ENCODE measurements at places on chromosomes 1 and 21. TPM values are rescaled to one million over a fixed set of nuclear protein-coding genes. Genes with fewer than 3 reads are reported as not detected.

DNA sequence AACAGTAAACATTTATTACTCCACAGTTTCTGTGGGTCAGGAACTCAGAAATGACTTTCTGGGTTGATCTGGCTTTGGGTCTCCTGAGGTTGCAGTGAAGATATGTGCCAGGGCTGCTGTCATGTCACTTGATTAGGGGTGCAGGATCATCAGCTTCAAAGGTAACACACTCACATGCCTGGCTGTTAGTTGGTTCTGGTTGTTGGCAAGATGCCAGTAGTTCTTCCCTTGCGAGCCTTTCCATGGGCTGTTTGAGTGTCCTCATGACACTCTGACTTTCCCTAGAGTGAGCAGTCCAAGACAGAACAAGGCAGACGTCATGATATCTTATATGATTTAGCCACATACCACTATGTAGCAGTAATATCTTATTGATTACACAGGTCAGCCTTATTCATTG is 1.8 kb downstream of the SWT1 start:
- H3K36me3 ChIP-seq = peaks cover 5% of the 10 kb centered on the region
- no peak overlapping the region for H3K27ac ChIP-seq
- H3K27me3 ChIP-seq = no peaks in the 10 kb centered on the region
- DNase-seq = no peak
- peaks cover 32% of the 10 kb centered on the region for H3K4me1 ChIP-seq

DNA sequence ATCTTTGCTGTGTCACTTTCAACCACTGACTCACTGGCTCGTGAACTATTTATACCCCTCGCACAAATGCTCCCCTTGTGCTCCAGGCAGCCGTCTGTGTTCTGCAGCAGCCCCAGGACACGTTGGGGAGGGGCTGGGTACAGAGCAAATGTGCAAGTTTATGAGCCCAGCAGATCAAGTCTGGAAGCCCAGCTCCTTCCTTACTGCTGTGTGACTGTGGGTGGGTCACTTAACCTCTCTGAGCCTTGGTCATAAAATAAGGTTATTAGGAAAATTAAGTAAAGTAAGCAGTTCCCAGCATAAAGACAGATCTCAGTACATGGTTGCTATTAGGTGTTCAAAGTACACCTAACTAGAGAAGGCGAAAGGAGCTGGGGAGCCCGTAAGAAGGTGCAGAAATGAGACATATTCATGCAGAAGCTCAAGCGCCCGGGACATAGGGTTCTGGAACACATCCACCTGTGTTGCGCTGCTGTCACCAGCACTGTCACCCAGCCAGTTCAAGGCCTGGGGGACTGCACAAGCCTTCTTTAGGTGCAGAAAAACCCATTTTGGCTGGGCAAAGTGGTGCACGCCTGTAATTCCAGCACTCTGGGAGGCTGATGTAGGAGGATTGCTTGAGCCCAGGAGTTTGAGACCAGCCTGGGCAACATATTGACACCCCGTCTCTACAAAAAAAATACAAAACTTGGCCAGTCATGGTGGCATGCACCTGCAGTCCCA is 13.8 kb downstream of the EFHD2 start:
- no peaks in the 10 kb centered on the region for H3K27me3 ChIP-seq
- H3K4me1 ChIP-seq = peaks cover 34% of the 10 kb centered on the region
- H3K36me3 ChIP-seq = peaks cover 33% of the 10 kb centered on the region
- H3K4me3 ChIP-seq = no peak overlapping the region
- H3K27ac ChIP-seq = no peak overlapping the region
- no peak for DNase-seq

DNA sequence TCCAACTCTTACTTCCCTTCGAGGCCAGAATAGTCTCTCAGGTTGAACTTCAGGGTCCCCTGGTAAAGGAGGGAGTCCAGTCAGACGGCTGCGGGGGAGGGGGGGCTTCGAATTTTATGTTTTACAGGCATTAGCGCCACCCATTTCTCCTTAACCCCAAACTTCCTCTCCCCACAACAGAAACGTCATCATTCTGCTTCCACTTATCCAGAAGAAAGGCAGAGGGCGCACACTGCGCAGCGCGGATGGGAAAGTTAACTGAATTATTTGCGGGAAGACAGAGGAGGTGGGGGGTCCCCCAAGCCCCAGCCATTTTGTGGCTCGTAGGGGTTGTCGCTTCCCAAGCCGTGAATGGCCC is 529 bp upstream of the PRMT2 start:
- H3K36me3 ChIP-seq = peaks cover 5% of the 10 kb centered on the region
- DNase-seq = peak; percentile 78
- peak overlapping the region; percentile 99 for H3K27ac ChIP-seq
- no peaks in the 10 kb centered on the region for H3K27me3 ChIP-seq

The INTS3 gene
- total RNA-seq = 77.3 TPM

The PAQR6 gene
- total RNA-seq = 2.3 TPM

DNA sequence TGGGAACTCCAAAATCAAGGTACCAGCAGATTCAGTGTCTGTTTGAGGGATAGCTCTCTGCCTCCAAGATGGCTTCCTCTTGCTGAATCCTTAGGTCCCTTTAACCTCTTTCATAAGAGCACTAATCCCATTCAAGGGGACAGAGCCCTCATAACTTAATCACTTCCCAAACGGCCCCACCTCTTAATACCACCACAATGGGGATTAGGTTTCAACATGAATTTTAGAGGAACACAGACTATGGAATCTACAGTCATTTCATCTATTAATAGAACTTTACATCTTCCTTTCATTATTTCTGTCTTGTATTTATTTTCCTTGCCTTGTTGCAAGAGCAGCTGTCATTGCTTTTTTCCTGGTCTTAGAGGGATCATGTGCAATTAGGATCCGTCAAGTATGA is 30.3 kb downstream of the HOOK1 start:
- no peak overlapping the region for H3K27ac ChIP-seq
- H3K36me3 ChIP-seq = peaks cover 6% of the 10 kb centered on the region
- H3K4me3 ChIP-seq = no peak overlapping the region
- no peaks in the 10 kb centered on the region for H3K27me3 ChIP-seq
- no peaks in the 10 kb centered on the region for H3K4me1 ChIP-seq
- DNase-seq = no peak

All from lower lobe of right lung (tissue), 2 donors.